ENCODE measurements at places on chromosomes 4 and X.

GRCh38 chrX:134682081-134682480 lies 23.8 kb upstream of the PLAC1 start:
- DNase-seq, result no peak

DNA sequence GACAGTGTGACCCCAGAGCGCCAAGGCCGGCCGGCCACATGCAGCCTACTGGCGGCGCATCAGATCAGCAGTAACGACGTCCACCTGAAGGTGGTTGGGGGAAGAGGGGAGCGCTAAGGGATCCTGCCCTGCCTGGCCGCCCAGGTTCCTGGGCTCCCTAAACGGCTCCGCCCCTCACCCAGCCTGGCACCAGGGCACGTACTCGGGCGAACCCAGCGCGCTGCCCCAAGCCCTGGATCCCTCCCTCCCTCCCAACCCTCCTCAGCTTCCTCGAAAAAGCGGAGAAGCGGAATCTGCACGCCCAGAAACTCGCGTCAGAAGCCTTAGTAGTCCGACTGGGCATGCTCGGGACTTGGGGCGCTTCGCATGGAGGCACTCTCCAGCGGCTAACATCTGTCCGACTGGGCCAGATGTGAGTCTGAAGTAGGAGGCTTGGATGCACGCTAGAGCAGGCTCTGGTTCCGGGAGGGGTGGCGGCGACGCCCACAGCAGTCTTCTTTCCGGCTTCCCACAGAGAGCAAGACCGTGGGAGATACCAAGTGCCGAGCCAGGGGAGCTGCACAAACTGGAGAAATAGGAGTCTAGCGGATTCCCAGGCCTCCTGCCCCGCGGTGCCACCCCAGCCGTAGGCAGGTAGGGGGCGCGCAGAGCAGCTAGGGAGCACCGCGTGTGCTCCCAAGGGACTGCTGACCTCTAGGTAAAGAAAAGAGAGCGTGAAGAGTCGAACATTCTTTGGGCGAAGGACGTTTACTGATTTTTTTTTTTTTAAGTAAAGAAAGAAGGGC lies 114.3 kb upstream of the TEX13C start:
- no peak for DNase-seq

DNA sequence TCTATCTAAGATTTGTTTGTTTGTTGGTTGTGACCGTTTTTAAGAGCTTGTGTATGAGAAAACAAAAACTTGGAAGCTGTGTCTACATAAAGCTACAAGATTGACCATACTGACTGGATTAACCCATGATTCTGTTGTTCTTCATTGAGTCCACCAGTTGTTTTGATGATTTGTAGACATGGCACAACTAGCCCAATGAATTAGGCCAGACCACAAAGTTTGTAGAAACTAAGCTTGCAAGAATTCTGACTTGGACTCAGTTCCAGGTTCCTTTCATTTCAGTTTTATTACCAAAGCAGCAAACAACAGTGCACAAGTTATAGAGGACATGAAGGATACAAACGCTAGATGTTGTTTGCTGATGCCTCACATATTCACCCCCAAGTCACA lies 119.3 kb downstream of the RASGEF1B start:
- DNase-seq, result no peak

DNA sequence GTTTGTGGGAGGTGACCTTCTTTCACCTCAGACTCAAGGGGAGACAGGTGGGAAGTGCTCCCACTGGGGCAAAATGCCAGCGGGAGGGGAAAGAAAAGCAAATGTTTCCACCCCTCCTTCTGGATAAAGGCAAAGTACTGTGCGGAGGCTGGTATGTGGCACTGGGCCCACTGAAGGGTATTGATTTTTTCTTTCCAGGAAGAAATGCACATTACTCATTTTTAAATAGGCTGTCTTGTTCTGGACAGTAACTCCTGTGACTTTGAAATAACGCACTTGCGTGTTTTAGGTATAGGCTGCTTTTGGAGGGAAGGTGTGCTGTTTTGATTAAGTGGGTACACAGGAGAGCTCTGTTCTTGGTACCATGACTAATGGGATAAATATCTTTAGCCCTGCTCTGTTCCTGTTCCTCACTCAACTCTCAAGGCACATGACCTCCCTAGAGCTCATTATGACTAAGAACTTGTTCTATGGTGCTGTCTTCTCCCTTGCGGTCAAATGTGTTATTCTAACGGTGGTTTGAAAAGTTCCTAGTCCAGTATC lies 40.7 kb upstream of the MBTPS2 start:
- DNase-seq, result no peak

DNA sequence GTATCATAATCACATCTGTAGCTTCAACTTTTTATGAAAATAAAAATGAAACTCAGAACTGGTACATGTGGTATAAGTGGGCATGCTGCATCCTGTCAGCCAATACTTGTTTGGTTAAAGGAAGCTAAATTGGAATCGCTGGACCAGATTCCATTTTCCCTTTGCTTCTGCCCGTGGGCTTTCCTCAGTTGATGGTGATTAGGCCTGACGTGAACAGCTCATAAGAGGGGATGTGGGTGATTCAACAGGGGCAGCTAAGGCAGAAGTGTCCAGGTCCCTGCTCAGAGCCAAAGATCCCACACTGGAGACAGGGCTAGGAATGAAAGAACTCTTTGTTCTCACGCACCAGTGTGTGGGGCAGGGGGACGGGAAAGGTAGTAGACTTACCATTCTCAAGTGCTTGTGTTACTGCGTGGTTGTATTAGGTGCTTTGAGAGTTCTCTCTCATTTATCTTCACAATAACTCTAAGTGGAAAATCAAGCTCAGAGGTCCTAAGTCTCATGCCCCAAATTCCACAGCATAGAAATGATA lies 63.2 kb upstream of the GUCY1A1 start:
- no peak for DNase-seq

- DNase-seq, result no peak
These were observed 42.2 kb upstream of the GUCY1A1 start for GRCh38 chr4:155624478-155624877.

GRCh38 chr4:27000820-27001219 lies 140.2 kb downstream of the STIM2 start:
- DNase-seq, result no peak

DNA sequence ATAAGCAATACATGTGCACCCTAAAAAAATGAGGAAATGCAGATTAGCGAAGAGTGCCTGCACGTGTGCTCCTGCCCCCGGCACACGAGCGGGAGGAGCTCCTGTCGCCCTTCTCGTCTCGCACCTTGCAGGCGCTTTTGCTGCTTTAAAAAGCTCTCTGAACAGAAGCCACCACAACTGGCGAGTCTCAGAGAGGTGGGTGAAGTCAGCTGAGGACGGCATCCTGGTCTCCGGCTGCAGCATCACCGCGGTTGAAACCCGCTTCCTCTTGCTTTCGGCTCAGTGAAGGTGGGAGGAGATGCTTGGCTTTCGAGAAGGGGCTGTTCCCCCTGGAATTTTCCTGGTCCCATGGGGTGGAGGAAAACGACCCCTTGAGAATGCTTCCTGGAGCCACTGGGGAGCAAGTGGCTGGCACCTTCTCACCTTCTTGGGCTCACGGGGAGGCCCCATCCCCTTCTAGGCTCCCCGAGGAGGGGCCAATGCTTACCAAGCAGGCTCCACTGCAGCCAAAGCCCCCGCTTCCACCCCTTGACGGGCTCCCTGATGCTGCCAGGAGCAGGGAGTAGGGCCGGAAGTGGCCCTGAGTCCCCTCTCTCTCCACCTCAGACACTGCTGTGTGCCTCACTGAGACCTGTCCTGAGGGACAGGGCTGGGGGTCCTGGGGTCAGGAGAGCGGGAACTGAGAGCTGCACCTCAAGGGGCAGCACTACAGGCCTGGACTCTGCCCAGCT lies 29.2 kb upstream of the MXD4 start:
- DNase-seq, result peak; percentile 87

- DNase-seq, result no peak
These were observed 32.3 kb downstream of the ADGRA3 start for GRCh38 chr4:22483551-22483981.

GRCh38 chr4:3765271-3766035 lies 732 bp upstream of the ADRA2C start:
- no peak for DNase-seq

GRCh38 chr4:6889736-6890324 lies 19.8 kb upstream of the TBC1D14 start:
- DNase-seq, result no peak

DNA sequence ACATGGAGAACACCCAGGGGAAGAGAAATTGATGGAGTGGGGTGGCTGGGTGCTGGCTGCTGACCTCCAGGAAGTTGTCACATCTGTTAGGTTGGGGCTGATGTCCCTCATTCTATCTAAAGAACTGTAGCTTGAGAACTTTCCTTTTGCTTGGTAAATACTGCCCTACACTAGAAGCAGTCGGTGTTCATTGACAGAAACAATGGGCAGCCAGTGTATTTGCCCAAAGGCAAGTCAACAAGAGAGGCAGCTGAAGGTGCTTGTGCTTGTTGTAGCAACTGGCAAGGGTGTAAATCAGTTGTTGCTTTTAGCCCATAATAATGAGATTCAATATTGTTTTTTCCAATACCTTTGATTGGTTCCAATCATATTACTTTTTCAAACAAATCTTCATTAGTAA lies 956 bp downstream of the TMEM154 start:
- DNase-seq, result no peak

GRCh38 chrX:2464677-2465166 lies 36.1 kb downstream of the DHRSX start:
- no peak for DNase-seq

GRCh38 chr4:23884741-23885140 lies 5.1 kb downstream of the PPARGC1A start:
- no peak for DNase-seq

DNA sequence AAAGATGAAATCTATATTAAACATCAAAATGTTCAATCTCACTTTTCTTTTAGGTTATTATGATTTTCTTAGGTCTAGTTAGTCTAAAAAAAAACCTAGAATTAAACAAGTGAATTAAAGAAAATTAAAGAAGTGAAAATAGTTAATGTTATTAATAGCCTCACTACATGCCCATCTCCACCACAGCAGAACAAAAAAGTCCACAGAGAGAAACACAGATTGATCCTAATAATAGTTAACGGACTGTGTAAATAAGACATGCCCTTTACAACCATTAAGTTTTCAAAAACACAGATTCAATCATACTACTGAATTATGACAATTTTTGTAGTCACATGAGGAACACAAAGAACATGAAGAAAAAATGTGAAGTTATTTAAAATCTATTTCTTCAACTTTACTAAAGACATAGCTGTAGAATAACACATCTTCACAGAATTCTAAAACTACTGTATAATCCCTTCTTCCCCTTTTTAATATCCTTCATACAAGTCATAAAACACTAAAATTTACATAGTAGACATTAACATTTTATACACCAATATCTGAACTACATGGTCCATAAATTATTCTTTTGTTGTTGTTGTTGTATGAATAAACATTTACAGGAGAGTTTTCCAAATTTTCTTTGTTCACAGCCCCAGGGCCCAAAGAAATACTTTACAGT lies 15.3 kb downstream of the HELQ start:
- no peak for DNase-seq

GRCh38 chr4:17450269-17450804 lies 61.6 kb downstream of the QDPR start:
- DNase-seq, result no peak

GRCh38 chr4:85818700-85819099 lies 343.8 kb downstream of the ARHGAP24 start:
- DNase-seq, result no peak

DNA sequence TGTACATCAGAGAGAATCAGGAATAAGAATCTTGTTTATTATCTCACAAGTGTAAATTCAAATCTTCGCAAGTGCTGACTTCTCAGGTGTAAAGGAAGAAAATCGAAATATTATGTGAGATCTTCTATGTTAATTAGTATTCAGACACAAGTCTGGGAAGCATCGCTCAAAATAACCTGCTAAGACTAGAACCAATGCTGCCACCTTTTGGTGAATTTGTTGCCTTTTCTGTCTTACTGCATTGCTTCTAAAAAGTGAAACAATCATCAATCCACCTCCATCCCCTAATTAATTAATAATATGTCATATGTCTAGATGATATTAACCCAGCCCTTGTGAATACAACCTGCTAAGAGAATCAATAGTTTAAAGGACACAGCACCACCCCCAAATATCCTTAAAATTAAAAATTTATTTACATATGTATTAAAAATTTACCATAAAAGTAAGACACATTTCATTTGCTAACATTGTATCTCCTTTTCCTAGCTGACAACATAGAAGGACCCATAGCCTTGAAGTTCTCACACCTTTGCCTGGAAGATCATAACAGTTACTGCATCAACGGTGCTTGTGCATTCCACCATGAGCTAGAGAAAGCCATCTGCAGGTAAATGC lies 3.5 kb downstream of the EPGN start:
- DNase-seq, result no peak

DNA sequence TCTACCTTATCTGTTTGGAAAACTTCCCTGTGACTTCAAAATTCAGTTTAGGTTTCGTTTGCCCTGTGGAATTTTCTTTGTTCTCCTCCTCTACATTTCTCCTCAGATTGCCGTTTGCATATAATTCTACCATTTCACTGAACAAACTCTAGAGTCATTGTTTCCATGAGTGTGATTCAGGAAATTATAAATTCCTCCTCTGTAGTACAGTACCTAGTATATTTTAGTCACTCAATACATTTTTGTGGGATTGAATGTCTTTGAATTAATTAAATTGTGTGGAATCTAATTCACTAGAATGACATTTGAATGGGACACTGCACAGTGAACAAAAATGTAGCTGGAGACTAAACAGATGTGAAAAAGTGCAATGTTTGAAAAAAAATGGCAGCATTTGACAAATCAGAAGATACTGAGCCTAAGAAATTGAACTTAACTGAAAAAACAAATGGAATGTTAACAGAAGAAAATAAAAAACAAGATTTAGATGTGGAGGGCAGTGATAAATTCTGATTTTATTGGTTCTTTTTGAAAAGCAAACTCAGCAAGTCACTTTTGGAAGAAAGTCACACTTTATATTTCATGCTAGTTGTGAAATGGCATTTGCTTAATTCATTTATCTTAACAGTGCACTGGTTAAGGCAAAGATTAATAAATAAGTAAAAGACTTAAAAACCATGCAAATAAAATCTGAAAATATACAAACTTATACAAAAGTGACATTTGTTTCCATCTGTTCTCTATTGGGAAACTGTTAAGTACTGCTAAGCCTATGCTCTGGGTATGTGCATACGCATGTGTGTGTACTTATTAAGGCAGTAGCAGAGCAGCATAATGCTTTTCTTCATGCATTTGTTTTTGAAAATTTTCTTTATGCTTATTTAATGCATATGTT lies 512.3 kb downstream of the FAT4 start:
- DNase-seq, result no peak

Data from CD4-positive, alpha-beta T cell treated with Interleukin-15 for 1 hour (primary cell).